Fibroblast of pulmonary artery (primary cell): ENCODE measurements at places on chromosomes 4 and X.
A peak's percentile ranks its signal among the peaks of the same experiment; 100 is the strongest.

GRCh38 chr4:187304133-187304532, 580.5 kb upstream of the FAT1 start:
- no peak for DNase-seq

- no peak for DNase-seq
Measured at GRCh38 chr4:24443200-24443599, 141.2 kb downstream of the DHX15 start.

GRCh38 chr4:32551943-32552342, 1831.8 kb downstream of the PCDH7 start:
- no peak for DNase-seq

DNA sequence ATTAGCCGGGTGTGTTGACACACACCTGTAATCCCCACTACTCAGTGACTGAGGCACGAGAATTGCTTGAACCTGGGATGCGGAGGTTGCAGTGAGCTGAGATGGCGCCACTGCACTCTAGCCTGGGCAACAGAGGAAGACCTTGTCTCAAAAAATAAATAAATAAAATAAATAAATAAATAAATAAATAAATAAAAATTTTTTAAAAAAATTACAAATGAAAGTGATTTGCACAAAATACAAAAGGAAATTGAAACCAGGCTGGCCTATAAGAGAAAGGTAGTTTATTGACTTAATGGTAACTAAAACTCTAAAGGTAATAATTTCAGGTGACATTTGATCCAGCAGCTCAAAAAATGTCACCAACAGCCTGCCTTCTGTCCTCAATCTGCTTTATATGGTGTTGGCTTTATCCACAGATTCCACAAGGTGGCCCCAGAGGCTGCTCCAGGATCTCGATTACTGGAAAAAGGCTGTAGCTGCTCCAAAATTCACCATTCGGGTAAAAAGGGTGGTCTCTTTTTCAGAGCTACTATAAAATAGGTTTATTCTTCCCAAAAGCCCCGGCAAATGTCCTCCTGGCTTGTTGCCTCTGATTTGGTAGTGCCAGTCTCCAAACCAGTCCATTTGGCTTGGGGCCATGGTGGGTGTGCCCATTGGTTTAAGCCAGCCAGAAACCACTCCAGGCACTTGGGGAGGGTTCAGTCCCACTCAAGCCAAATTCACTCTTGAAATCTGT, 61.4 kb upstream of the TRIM2 start:
- peak; percentile 80 for DNase-seq

GRCh38 chr4:100984901-100985300, 362.4 kb downstream of the PPP3CA start:
- DNase-seq, result peak; percentile 68

DNA sequence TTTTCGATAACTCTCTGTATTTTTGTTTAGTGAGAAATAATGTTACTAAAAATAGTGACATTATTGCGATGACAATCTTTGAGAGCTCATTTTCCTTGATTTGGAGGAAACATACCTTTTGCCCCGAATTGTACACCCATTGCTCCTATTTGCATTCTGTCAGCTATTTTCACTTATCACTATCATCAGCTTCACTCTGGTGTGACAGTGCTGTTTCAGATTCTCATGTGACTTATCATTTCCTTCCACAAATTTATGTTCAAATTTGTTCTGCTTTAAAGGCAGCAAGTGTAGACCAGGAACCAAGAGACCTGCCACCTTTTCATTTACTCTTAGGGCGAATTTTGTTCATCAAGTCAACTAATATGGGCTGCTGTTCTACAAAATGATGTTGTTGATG, 179.4 kb downstream of the RBM46 start:
- DNase-seq, result no peak

DNA sequence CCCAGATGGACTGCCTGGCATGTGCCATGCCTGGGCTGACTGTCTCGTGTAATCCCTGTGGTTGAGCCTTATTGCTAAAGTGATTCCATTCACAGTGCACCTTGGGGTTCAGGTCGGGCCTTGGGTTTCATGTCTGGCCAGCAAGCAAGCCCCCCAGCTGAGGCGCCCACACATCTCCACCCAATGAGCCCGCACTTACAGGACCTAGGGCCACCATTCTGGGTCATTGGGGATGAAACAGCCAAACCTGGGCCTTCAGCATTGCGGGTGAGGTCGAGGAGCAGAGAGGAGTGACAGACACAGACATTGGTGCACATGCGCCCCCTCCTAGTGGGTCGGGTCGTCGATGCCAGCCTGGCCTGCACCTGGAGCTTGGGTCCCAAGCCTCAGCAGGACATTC, 21.3 kb upstream of the WFS1 start:
- no peak for DNase-seq

- DNase-seq, result no peak
Measured at GRCh38 chrX:142994988-142995387, 30.7 kb upstream of the SPANXN4 start.

- DNase-seq, result no peak
Measured at GRCh38 chr4:629915-630641, 4.7 kb downstream of the PDE6B start.
